ENCODE measurements at places on chromosomes 2 and 18.

DNA sequence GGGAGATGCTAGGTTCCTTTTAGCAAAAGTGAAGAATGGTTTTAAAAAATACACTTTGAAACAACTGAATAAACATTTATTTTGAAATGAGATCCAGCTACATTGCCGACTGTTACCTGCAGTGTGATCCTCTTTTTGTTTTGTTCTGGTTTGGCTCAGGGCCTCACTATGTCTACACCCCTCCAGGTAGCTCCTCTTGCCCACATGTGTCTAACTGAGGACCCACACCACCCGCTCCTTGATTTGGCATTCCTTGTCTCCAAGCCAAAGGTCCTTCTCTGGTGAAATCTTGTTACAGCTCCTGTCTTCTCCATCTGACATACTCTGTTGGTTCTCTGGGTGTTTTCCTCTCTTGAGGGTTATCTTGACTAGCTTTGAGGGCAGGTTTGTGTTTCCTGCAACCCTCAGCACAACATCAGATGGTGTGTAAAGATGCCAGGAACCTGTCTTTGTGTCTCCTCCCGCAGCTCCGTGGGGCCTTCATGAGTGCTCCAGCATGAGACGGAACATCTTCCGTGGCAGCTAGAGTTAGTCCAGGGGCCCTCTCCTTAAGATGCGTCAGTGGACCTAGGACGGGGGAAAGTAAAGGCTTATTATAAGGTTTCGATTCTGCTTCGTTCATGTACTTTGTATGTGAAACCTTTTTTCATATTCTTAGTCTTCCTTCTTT lies 32.1 kb downstream of the MAP4K4 start:
- no peak for DNase-seq

- no peak for DNase-seq
Observed at GRCh38 chr2:230669386-230669950, 43.2 kb upstream of the CAB39 start.

GRCh38 chr18:44899832-44900231 lies 219.1 kb downstream of the SETBP1 start:
- DNase-seq: no peak

GRCh38 chr2:60534052-60534685 lies 19.3 kb downstream of the BCL11A start:
- DNase-seq: peak; percentile 45

DNA sequence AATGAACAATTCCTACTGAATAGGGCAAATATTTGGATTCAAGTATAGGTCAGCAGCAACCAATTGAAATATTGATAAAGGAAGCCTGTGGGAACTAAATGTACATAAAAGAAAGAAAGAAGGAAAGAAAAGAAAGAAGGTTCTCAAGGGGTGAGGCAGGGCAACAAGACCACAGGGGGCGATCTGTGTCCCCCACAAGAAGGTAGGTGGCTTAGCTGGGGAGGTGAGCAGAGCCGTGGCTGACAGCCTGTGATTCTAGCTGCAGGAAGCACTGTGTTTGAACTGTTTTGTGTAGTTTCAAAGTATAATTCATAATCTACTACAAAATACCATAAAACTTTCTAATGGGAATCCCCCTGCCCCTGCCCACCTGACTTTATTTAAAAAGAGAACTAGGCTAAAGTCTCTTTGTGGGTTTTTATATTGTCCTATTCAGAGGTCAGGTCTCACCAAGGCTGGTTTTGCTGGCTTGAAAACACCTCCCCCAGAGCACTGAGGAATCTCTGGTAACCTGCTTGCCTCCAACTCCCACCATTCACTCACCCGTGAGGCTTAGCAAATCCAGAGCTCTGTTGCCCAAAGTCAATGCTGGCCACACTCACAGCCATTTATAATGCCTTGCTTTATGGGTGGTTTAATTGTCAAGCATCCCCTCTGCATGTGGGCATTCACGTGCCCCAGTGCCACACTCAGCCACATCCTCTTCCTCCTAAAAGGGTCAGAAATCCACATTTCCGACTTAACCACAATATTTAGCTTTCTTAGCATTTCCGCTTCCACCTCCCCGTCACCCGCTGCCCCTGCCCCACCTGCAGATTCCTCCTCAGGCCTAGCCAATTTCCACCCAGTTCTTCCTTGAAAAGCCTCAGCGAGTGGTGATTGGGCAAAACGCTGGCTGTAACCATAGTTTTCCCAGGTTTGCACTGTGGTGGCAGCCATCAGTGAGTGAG lies 36.4 kb upstream of the LMAN1 start:
- no peak for DNase-seq

DNA sequence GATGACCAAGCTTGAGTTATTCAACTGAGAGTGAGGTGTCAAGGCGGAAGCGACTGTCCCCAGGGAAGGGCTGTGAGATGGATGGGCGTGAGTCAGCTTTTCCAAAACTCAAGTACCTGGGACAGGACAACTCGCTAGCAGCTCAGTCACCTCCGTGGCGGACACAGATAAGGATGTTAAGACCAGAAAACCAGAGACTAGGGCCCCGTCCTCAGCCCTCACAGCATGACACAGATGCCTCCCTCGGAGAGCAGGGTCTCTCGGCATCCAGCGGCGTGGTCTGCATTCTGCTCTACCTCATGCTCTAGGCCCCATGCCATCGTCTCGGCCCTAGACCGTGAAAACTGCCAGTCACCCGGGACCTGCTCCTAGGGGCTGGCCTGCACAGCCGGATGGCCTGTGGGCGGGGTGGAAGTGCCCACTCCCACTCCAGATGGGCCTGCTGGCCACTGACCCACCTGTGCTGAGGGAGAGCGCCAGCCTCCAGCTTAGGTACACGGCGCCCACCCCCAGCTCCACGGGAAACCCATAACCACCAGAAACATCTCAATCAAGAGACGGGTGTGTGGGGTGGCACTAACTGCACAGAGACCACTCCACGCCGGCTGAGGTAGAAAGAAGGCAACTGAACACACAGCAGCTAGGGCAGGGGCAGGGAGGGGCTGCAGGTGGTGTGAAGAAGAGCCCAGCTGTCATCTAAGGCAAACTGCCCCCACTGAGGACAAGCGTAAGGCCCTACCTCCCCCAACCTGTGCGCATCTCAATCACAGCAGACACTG lies 39.8 kb downstream of the ANO7 start:
- DNase-seq: no peak

All from small intestine (tissue), 16 donors.